Sciatic nerve (tissue), 2 donors: ENCODE measurements at places on chromosomes 2 and 18. TPM values are rescaled to one million over a fixed set of nuclear protein-coding genes. Genes with fewer than 3 reads are reported as not detected.

- peak; percentile 78 for DNase-seq
These were observed 84.1 kb upstream of the POMC start for GRCh38 chr2:25252291-25253152.

GRCh38 chr2:12555012-12555645 is 161.6 kb upstream of the TRIB2 start:
- no peak for DNase-seq

- DNase-seq: no peak
These were observed 12.0 kb downstream of the STK17B start for GRCh38 chr2:196159221-196159892.

DNA sequence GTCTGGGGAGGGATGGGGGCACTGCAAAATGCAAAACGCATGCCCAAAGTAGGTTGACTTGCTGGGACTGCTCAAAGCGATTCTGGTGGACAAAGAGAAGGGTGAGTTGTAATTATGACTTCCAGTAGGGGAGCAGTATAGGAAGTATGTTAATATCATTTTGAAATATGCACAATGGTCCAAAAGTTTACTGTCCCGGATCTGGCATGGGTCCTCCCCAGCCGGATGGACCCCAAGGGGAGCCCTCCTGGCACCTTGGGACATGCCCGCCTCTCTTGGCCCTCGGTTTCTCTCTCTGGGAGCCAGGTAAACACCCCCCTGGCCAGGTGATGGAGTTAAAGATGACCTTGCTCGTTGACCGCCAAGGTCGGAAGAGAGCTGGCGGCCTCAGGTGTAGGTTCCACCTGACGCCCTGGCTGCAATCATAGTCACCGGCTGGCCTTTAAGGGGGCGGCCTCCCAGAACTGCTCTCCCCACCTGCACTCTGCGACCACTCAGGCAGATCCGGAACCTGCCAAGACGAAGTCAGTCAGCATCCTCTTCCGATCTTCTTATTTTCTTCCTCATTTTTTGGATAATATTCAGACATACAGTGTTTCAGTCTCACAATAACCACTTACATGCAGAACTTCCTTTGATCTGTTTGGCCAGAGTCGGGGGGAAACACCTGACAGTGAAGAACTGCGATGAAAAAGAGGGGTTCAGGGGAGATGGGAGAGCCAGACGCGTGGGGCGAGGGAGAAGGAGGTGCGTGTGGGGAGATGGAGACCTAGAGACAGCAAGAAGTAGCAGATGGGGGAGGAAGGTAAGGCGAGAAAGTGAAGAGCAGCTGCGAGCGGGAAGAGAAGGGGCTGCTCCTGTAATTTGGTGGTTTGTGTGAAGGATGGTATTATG is 148.3 kb downstream of the MEIS1 start:
- DNase-seq: no peak

Gene GPBAR1
- 0.94 TPM for total RNA-seq

Gene KLHL14
- total RNA-seq: 0.45 TPM

Gene ANKRD30BL
- not detected for total RNA-seq

DNA sequence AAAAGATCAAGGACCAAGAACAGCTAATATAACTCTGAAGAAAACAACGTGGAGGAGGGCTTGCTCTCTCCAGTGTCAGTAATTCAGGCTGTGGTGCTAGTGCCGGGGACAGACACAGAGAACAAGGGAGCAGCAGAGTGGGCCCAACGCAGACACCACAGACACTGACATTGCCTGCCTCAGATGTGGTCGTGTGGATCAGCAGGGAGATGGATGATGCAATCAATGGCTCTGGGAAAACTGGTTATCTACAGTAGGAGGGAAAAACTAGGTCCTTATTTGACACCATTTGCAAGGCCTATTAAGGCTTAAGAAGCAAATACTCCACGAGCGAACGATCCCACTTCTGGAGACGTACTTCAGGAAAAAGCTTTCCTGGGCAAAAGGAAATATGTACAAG is 36.1 kb downstream of the HDLBP start:
- no peak for DNase-seq

Gene IL1R2
- total RNA-seq: 5.7 TPM

Gene GREB1
- total RNA-seq: 6.5 TPM

DNA sequence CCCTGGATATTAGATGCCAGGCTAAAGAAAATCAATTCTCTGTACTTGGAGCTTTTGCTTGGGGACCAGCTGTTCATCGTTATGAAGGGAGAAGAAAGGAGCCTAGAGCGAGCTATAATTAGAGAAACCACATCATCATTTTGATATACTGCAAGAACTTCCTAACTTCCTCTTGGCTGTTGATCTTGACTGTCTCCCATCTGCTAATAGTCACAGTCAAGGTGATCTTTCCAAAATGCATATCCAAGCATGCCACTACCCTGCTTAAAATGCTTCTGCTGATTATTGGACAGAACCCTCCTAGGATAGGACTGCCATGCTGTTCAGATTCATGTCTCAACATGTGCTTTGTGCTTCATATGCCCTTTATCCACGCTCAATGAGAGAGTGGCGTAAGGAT is 54.8 kb downstream of the RAPGEF4 start:
- DNase-seq: no peak

Gene GDF7
- total RNA-seq: 7.6 TPM

GRCh38 chr2:143140864-143141661 is 11.8 kb downstream of the ARHGAP15 start:
- no peak for DNase-seq

Gene FAP
- total RNA-seq: 10.4 TPM

DNA sequence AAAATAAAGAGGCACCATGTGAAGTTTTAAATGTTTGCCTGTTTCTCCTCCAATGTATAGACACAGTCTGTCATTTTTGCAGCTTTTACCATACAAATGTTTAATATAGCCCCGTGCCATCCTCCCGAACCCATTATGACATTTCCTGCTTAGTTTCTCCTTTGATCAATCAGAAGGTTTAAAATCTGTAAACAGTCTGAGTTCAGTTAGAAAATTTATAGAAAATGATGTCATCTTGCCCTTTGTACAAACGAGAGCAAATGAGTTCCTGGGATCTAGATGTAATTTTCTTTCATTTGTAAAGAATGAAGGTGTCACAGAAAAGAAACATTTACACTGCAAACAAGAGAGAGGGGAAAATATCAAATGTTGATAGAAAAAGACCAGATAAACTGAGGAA is 62.7 kb upstream of the NFU1 start:
- no peak for DNase-seq

GRCh38 chr18:69871363-69871762 is 76.3 kb downstream of the CD226 start:
- no peak for DNase-seq

GRCh38 chr2:180614776-180615175 is 365.6 kb upstream of the UBE2E3 start:
- DNase-seq: no peak

DNA sequence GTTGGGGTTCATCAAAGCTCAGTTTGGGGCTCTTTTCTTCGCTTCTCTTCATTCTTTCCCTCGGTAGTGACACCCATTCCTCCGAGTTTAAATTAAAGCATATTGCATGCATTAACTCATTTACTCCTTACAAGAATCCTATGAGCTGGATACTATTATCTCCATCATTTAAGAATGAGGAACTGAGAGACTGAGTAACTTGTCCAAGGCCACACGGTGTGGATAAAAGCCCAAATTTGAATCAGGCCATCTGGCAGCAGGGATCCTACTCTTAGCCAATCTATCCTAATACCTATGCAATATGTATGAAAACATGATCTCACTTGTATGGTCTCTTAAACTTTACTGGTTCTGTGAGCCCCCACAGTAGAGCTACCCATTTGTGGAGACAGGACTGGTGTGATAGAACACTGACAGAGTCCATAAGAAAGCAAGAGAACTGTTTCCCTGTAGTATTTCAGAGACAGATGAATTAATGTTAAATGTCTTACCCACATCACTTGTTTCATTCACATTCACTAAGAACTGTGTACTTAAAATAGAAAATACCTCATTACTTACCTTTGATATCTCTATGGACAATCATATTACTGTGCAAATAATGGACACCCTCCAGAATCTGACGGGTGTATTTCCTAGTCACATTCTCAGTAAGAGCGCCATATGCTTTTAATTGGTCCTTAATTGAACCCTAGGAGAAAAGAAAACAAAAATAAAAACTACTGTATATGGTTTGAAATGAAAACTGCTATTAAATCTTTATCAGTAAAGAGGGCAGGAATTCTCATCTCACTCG is 20.4 kb upstream of the ERCC3 start:
- DNase-seq: no peak

- no peak for DNase-seq
These were observed 4.5 kb downstream of the CYS1 start for GRCh38 chr2:10075571-10076209.

DNA sequence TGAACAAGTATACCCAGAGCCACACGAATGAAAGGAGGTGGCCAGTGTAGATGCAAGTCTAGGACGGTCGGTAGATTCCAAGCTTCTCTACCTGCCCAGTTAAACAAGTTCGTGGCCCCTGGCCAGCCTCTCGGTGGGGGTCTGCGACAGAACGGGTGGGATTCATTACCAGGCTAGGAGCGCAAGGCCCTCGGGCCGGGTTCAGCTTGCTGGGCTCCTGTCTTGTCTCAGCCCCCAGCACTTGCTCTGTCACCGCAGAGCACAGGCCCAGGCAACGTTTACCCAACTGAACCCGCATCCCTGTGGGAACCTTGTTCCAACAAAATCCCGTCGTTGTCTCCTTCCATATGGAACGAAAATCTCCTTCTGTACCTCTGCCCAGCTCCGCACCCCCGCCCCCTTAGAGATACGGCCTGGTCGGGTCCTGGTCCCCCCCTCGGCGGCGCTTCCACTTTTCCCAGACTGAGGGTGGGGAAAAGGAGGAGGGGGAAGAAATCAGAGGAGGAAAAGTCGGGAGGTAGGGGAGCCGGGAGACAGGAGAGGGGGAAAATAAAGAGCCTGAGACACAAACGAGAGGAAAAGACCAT is 1.9 kb upstream of the EMX1 start:
- DNase-seq: no peak

GRCh38 chr2:191899410-191899809 is 52.5 kb upstream of the CAVIN2 start:
- no peak for DNase-seq

- DNase-seq: no peak
These were observed 29.8 kb upstream of the SCN1A start for GRCh38 chr2:166157578-166157977.

GRCh38 chr18:6595666-6596065 is 133.8 kb upstream of the ARHGAP28 start:
- DNase-seq: no peak

- no peak for DNase-seq
These were observed 69.8 kb downstream of the NFATC1 start for GRCh38 chr18:79465392-79465991.
